ENCODE measurements at places on chromosomes 4 and X.

DNA sequence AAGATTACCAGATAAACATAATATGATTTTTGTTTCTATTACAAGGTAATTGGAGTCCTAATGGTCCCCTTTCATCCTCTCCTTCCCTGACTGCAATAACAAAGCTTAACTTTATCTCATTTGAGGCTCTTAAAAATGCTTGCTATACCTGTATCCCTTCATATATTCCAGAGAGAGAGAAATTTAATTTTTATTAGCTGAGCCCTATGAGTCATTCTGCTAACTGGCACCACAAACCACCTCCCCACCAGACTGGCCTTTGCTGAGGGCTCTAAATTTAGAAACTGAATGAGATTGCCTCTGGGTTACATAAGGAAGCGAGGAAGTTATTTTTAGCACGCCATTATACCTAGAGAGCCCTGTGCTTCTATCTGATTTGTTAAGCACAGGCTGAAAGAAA lies 27.4 kb downstream of the CBLL2 start:
- DNase-seq: no peak

- DNase-seq: no peak
Measured at GRCh38 chr4:151786158-151786495, 25.3 kb upstream of the GATB start.

DNA sequence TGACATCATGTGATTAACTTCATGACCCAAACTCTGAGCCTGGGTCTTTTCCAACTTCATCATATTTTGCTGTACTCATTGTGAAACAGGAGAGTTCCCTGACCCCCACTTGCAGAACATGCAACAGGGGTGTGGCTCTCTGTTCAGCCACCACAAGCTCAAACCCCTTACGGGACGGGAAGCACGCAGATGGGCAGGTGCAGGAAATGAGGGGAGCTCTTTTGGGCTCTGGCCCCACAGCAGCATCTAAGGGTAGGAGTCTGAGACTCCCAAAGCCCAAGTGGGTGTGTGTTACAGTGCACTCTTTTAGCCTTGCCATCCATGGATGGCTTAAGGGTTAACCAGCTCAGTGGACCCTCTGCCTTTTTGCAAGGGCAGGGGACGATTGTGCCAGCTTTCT lies 599.5 kb upstream of the SMIM31 start:
- DNase-seq: no peak

DNA sequence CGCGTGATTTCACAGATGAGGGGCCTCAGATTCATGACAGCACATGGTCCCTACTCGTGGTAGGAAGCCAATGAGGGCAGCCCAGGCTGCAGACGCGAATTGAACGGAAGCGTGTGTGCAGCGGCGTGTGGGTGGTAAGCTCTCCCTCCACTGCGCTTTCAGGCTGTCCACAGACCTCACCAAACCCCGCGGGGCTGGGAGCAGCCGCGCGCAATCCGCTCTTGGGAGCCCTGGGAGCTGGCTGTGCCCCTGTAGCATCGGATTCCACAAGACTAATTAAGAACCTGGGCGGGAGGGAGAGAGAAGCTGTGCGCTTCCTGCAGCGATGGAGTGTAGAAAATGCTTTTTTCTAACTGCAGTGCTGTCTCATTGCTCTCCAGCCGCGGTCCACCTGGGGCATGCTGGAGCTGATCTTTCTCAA lies 134.9 kb downstream of the STOX2 start:
- no peak for DNase-seq

- DNase-seq: no peak
Measured at GRCh38 chr4:17544205-17544604, 29.2 kb downstream of the CLRN2 start.

- no peak for DNase-seq
Measured at GRCh38 chrX:2521092-2521926, 20.5 kb upstream of the DHRSX start.

DNA sequence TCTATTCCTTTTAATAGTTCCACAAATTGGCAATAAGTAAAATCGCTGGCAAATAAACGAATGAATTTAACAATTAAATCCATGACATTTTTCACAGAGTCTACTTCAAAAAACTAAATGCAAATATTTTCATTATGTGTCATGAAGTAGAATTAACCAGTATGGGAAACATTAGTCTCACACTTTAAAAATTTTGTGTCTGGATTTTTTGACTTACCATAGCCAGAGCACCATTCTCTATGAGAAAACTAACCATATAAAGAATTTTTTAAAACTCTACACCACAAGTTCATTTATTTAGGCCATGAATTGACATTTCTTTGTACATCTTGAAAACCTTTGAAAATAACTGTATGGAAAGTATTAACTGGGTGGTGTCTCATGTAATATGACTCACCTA lies 41.2 kb downstream of the PRDM5 start:
- DNase-seq: no peak

DNA sequence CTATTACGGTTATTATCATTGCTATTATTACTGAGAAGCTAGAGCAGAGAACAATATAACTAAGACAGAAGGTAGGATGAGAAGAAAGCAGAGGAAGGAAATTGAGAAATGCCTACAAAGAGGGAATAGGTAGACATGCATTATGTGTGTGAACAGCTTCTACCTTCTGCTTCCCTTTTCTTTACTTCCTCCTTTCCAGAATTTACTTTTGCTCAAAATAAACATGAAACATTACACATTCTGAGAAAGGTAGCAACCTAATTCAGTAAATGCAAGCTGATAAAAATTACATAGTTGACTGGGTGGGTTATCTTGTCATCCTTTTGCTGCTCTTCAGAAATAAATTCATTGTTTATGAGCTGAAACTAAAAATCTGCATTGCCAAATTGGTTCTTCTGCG lies 54.6 kb downstream of the AMOT start:
- no peak for DNase-seq

GRCh38 chr4:140743194-140743931 lies 12.8 kb downstream of the TBC1D9 start:
- no peak for DNase-seq

- no peak for DNase-seq
Measured at GRCh38 chr4:21848021-21848420, 100.6 kb downstream of the KCNIP4 start.

GRCh38 chr4:6668391-6668790 lies 25.3 kb upstream of the S100P start:
- DNase-seq: no peak

DNA sequence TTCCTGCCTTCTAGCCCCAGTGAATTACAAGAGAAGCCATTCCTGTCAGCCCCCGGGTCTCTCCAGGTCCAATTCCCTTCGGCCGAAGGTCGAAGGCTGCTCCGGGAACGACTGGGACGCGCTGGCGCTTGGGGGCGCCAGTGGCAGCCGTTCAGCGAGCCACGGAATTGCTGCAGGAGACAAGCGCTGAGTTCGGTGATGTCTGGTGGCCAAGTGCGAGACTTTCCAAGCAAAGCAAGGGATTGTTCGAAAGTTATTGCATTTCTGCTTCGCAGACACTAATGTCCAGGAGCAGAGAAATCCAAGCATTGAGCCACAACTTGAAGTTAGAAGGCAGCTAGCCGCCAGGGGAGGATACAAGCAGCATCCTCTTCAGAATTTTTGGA lies 1.1 kb upstream of the DKK2 start:
- DNase-seq: no peak

- no peak for DNase-seq
Measured at GRCh38 chr4:177555007-177555574, 112.9 kb upstream of the AGA start.

DNA sequence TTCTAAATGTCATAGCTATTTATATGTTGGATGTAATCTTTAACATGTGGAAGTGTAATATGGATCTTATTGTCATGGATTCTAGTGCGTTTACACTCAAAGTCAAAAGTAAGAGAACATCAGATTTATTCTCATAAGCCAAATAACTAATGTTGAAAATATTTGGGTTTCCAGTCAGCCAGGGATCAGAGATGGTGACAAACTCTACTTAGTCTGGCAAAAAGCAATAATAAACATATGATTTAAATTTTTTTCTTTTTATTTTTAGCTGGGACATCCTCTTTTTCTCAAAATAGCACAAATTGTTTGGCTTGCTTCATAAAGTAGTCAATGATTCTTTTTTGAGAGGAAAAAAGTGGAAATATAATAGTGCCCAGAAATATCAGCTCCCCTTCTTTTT lies 392.3 kb downstream of the ARHGAP24 start:
- DNase-seq: no peak

DNA sequence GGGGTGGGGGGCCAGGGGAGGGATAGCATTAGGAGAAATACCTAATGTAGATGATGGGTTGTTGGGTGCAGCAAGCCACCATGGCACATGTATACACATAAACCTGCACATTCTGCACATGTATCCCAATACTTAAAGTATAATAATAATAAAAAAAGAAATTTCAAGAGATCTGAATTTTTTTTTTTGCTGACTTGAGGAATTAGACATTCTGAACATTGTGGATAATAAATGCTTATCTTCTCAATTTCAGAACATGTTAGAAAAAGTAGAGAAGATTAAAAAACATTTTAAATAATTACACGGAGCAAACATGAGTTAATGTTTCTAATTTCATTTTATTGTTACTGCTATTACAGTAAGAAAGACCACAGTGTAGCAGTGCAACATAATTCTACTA lies 230.4 kb downstream of the DTHD1 start:
- no peak for DNase-seq

- DNase-seq: no peak
Measured at GRCh38 chrX:44392767-44393166, 49.3 kb upstream of the EFHC2 start.

- no peak for DNase-seq
Measured at GRCh38 chrX:124240422-124240821, 92.0 kb upstream of the TEX13D start.

DNA sequence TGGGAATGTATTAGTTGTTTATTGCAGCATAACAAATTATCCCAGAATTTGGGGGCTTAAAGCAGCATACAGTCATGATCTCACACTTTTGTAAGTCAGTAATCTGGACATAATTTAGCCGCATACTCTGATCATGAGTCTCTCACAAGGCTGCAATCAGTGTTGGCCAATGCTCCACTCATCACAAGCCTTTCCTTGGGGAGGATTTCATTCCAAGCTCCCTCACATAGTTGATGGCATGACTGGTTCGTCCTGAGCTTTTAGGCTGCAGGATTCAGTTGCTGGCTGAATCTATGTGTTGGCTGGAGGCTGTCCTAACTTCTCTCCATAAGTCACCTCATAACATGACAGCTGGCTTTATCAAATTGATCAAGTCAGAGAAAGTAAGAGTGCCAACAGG lies 1568.6 kb upstream of the PCDH7 start:
- no peak for DNase-seq

DNA sequence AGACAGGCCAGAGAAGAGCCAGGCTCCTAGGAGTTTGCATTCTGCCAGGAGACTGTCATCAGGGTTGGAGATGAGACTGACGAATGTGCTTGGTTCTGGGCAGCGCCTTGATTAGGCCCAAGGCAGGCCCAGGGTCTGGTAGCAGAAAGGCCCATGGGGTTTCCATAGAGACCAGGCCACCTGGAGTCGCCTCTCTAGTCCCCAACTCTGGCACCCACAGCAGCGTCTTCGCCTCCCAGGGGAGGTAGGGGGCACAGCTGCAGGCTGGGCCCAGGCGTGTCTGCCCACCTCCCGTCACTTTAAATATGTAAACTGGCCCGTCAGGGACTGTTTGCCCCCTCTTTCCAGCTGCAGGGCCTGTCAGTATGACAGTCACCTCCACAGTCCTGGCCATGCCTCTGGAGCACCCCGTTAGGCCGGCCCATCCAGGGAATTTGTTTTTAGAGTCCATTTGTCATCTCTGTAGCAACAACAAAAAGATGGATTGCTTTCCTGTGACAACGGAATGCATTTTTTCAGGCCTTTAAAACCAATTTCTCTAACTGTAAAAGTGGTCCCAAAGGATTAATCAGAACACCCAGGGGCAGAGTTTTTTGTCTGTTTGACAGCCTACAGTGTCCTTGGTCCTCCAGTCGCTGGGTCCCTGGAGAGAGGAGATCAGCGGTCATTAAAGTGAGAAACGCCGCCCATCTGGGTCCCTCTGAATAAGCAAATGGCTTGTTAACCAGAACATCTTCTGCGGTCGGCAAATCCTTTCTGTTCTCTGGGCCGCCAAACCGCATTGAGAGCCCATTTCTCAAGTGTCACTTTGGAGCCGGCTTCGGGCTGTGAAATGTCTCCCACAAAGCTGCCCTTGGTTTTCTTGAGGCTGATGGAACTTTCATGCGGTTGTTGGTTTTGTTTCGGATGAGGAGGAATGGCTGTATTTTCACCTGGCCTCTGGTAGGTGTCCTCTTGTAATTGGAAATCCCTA lies 153.0 kb upstream of the PSAPL1 start:
- no peak for DNase-seq

GRCh38 chr4:118983831-118984230 lies 95.2 kb downstream of the SYNPO2 start:
- no peak for DNase-seq

DNA sequence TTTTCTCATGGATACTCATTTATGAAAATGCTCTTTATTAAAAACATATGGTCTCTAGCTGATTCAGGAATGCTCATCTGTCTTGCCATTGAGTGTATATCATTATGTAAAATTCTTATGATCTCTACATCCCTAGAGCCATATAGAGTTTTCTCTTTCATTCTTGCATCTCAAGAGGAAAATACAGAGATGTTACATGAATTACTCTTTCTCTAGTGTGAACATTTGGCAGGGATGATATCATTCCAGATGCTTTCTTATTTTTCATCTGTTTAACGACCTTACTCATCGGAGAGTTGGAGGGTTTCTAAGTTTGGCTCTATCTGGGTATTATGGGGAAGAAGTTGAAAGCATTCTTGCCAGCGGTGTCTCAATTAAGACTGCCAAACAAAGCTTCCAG lies 202.9 kb upstream of the SLC7A11 start:
- no peak for DNase-seq

DNA sequence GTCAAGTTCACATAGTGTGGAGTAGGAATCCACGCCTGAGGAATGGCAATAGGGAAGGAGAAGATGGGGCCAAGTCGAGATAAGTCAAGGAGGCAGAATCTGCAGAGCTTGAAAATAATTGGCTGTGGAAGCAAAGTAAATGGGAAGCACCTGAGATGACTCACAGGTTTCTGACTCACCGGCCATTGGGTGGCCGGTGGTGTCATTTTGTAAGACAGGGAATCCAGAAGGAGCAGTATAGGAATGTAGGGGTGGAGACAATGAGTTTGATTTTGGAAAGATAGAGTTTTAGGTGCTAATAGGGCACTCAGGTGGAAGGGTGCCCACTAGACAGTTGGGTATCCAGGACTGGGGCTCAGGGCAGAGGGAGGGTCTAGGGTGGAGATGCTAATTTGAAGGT lies 201.0 kb upstream of the MAMLD1 start:
- no peak for DNase-seq

DNA sequence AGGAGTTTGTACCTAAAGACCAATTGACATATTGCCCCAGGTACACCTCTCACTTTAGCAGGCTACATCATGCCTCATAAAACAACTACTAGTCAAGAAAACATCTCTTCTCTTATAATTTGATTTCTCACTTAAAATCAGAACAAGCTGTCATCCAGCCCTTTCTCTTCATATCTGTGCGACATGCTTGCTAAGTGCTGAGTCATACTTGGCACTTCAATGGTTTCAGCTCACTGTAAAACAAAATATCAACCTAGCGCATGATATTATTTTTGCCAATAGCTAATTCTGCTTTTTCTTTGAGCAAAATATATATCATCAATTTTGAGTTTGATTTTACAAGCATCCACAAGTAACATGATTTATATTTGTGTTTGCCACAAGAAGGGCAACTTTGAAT lies 27.9 kb upstream of the FUNDC1 start:
- no peak for DNase-seq
